Breast epithelium (tissue), 4 donors: ENCODE measurements at places on chromosomes 5 and 9. TPM values are rescaled to one million over a fixed set of nuclear protein-coding genes. Genes with fewer than 3 reads are reported as not detected.

PLAC8L1 gene
- total RNA-seq = not detected

ALDH1A1 gene
- 80.1 TPM for total RNA-seq

IFNK gene
- not detected for total RNA-seq

DNA sequence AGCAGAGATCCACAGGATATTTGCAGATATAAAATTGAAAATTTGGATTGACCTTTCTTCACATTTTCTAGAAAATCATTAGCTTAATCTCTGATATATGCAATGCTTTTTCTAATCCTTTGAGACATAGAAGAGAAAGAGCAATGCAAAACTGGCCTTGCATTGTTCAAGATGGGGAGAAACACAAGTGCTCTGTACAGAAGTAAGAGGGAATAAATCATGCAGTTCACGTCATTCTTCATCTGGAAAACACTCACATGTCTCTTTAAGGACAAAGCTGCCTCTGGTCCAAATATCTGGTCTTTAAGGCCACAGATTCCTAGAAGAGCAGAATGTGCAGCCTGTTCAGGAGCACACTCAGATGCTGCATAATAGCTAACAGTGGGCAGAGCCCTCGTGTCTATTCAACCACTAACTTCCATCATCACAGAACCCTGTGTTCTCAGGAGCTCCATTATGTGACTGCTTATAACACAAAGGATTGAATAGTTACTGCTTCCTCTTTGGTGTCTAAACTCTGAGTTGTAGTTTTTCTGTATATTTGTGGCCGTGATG lies 277.5 kb downstream of the PLK2 start:
- H3K36me3 ChIP-seq = no peaks in the 10 kb centered on the region
- DNase-seq = no peak
- H3K4me1 ChIP-seq = no peaks in the 10 kb centered on the region

GRCh38 chr5:92402045-92402444 lies 1018.9 kb upstream of the ARRDC3 start:
- H3K36me3 ChIP-seq = no peaks in the 10 kb centered on the region
- H3K27me3 ChIP-seq = no peaks in the 10 kb centered on the region
- no peak overlapping the region for H3K27ac ChIP-seq
- no peak overlapping the region for H3K4me3 ChIP-seq

SPAAR gene
- total RNA-seq = 13.4 TPM
